Endodermal cell (in vitro differentiated cells): ENCODE measurements at places on chromosomes 13 and 19.

GRCh38 chr13:80979035-80979641 lies 638.2 kb upstream of the SPRY2 start:
- H3K36me3 ChIP-seq, result no peaks in the 10 kb centered on the region
- H3K27ac ChIP-seq, result no peak overlapping the region
- H3K4me1 ChIP-seq, result no peaks in the 10 kb centered on the region
- peak; percentile 69 for DNase-seq

DNA sequence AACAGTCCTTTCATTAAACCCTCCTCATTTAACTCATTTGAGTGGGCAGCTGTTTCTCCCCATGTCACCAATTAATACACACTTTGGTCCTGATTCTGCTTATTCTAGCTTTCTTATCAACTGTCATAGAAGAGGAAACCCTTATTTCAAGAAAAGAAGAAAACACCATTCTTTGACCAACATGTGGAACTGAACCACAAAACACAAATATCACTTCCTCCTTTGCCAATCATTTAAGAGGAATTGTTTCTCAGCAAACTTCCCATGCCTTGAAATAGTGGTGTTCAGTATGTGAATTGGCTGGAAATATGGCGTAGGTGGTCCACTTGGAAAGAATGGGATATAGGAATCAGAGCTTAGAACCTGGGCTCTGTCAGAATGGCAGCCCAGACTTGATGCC lies 20.4 kb downstream of the MBD3L2B start:
- H3K36me3 ChIP-seq, result no peaks in the 10 kb centered on the region
- no peak for DNase-seq
- H3K4me3 ChIP-seq, result peak overlapping the region; percentile 28
- H3K27me3 ChIP-seq, result no peaks in the 10 kb centered on the region
- no peaks in the 10 kb centered on the region for H3K4me1 ChIP-seq

- H3K36me3 ChIP-seq, result no peaks in the 10 kb centered on the region
- H3K27ac ChIP-seq, result no peak overlapping the region
- no peaks in the 10 kb centered on the region for H3K27me3 ChIP-seq
- H3K4me3 ChIP-seq, result no peak overlapping the region
- DNase-seq, result no peak
- H3K4me1 ChIP-seq, result no peaks in the 10 kb centered on the region
These were observed 1977.5 kb upstream of the PCDH20 start for GRCh38 chr13:63393112-63393511.

DNA sequence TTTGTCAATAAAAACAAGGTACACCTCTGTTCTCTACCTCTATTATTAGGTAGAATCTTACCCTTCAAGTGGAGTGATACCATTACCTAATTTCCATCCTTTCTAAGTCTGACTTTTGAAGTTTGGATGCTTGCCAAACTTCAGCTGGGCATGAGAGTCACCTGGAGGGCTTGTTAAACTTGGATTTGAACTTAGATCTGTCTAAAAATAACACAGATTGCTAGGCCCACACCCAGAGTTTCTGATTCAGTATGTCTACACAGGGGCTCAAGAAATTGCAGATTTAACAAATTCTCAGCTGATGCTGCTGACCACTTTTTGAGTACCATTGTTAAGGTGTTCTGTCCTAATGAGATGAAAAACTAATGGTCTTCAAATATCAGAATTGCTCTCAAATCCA lies 512.2 kb downstream of the LMO7 start:
- DNase-seq, result no peak
- H3K27me3 ChIP-seq, result no peaks in the 10 kb centered on the region
- H3K36me3 ChIP-seq, result no peaks in the 10 kb centered on the region
- H3K4me3 ChIP-seq, result no peak overlapping the region

GRCh38 chr13:77696879-77697216 lies 639 bp upstream of the SLAIN1 start:
- H3K27ac ChIP-seq, result peak overlapping the region; percentile 71
- peaks cover 14% of the 10 kb centered on the region for H3K27me3 ChIP-seq
- H3K36me3 ChIP-seq, result no peaks in the 10 kb centered on the region
- H3K4me3 ChIP-seq, result peak overlapping the region; percentile 83
- H3K4me1 ChIP-seq, result peaks cover 5% of the 10 kb centered on the region

DNA sequence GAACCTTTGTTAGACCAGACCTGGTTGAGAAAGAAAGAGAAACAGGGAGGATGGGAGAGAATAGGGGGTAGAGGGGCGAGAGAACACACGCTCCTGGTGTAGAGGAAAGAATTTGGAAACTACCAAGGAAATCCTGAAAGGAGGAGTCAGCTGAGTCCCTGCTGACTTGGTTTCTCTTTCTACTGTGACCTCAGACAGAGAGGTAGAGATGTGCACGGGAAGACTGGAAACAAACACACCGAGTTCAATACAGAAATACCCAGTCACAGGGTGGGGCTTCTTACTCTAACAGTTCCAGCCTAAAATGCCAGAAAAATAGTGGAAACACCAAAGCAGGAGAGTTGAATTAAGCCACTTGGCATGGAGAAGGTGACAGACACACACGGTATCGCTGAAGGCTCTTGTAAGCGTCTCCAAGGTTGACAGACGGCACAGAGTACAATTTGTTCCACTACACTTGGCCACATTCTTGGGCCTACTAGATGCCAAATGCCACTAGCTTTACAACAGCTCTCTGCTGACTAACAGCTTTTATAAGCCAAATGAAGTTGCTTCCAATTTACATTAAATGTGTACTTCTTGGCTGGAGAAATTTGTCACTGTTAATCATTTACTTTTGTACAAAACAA lies 28.1 kb downstream of the LATS2 start:
- no peaks in the 10 kb centered on the region for H3K4me1 ChIP-seq
- DNase-seq, result peak; percentile 33
- peaks cover 31% of the 10 kb centered on the region for H3K36me3 ChIP-seq
- H3K4me3 ChIP-seq, result no peak overlapping the region

DNA sequence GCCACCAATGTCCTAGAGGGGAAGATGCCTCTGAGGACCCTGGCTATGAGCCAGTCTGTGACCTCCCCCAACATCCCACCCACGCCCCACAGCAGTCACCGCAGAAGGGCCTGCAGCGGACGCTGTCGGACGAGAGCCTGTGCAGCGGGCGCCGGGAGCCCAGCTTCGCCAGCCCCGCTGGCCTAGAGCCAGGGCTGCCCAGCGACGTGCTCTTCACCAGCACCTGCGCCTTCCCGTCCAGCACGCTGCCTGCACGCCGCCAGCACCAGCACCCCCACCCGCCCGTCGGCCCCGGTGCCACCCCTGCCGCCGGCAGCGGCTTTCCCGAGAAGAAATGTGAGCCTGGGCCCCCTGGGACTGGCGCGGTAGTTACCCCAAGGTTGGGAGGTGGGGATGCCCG lies 30.6 kb downstream of the DPF1 start:
- H3K27ac ChIP-seq, result no peak overlapping the region
- H3K4me3 ChIP-seq, result no peak overlapping the region
- H3K27me3 ChIP-seq, result no peaks in the 10 kb centered on the region
- no peaks in the 10 kb centered on the region for H3K36me3 ChIP-seq

GRCh38 chr19:2421581-2422306 lies 5.6 kb downstream of the TIMM13 start:
- no peak overlapping the region for H3K27ac ChIP-seq
- peak; percentile 53 for DNase-seq
- H3K27me3 ChIP-seq, result no peaks in the 10 kb centered on the region
- no peaks in the 10 kb centered on the region for H3K4me1 ChIP-seq
- no peak overlapping the region for H3K4me3 ChIP-seq
- peaks cover 5% of the 10 kb centered on the region for H3K36me3 ChIP-seq

DNA sequence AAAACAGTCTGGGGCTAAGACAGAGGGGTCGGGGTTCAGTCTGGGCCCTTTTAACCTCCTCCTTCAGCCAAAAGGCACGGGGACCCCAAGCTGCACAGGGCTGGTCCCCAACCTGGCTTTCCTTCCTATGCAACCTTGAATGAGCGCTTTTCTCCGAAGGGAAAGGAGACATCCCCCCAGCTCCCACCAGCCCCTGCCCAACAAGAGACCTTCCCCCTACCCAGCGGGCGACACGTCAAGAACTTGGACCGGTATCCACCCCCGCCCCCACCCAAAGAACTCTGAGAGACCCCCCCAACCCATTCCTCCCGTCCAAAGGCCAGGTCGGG lies 35.0 kb upstream of the NANOS3 start:
- no peak overlapping the region for H3K27ac ChIP-seq
- DNase-seq, result no peak
- peak overlapping the region; percentile 82 for H3K4me3 ChIP-seq
- peaks cover 16% of the 10 kb centered on the region for H3K4me1 ChIP-seq
- H3K36me3 ChIP-seq, result no peaks in the 10 kb centered on the region
- no peaks in the 10 kb centered on the region for H3K27me3 ChIP-seq

DNA sequence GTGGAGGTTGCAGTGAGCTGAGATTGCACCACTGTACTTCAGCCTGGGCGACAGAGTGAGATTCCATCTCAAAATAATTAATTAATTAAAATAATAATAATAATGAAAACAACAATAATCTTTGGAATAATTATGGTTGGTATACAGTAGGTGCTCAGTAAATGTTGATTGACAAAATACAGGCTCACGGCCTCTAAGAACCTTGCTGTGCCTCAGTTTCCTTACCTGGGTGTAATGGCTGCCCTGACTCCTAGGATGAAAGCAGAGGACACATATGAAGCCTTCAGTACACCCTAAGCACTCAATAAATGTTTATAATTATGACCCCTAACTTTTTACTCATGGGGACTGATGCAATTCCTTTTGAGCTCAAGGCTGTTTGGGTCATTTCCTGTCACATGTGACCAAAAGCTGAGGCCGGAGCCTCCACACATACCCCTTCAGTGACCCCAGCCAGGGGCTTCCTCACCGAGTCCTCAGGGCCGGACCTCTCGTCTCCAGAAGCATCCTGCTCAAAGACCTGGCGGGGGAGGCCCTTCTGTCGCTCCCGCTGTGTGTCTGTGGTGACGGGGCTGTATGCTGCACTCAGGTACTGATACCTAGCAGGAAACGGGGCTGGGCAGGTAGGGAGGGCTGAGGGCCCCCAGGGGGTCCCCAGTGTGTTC lies 10.5 kb downstream of the DOCK6 start:
- H3K4me1 ChIP-seq, result peaks cover 3% of the 10 kb centered on the region
- no peak overlapping the region for H3K27ac ChIP-seq
- no peak overlapping the region for H3K4me3 ChIP-seq
- no peak for DNase-seq
- H3K36me3 ChIP-seq, result peaks cover 41% of the 10 kb centered on the region
- no peaks in the 10 kb centered on the region for H3K27me3 ChIP-seq

GRCh38 chr19:45842198-45842597 lies 20.7 kb downstream of the SYMPK start:
- no peak overlapping the region for H3K27ac ChIP-seq
- H3K27me3 ChIP-seq, result no peaks in the 10 kb centered on the region
- no peaks in the 10 kb centered on the region for H3K4me1 ChIP-seq
- peaks cover 89% of the 10 kb centered on the region for H3K36me3 ChIP-seq
- DNase-seq, result no peak

DNA sequence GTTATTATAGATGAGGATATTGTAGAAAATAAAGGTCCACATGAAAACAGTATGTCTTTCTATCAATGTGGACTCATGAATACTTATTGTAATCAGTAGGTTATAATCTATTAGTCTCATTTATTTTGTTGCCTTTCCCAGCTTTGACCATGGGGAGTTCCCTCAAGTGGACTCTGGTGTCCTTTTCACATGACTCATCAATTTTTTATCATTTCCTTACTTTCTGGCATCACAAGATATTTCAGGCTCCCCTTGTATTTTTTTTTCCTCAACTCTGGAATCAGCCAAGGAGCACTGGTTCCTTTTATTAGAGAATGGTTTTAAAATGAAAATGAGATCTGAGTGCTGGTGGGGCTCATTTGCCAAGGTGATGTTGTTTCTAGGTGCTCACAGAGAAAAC lies 63.4 kb upstream of the DIAPH3 start:
- H3K36me3 ChIP-seq, result no peaks in the 10 kb centered on the region
- no peaks in the 10 kb centered on the region for H3K4me1 ChIP-seq
- H3K27me3 ChIP-seq, result no peaks in the 10 kb centered on the region
- H3K27ac ChIP-seq, result no peak overlapping the region
- H3K4me3 ChIP-seq, result no peak overlapping the region
- no peak for DNase-seq

DNA sequence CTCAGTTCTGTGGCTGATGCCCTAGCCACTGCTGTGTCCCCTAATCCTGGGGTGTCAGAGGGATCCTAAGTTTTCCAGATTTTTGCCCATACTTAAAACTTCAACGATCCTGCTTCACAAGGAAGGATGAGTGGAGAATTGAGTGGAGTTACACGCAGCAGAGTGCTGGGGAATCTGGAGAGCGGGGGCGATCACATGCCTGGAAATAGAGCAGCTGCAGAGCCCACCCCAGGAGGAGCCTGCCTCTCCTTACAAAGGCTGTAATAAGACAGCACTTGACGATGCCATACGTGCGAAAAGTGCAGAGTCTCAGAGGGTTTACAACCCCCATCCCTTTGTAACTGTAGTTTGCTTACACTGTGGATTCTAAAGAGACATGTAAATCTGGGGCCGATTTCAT lies 40.6 kb downstream of the SUGP2 start:
- no peak overlapping the region for H3K27ac ChIP-seq
- H3K4me1 ChIP-seq, result no peaks in the 10 kb centered on the region
- H3K27me3 ChIP-seq, result no peaks in the 10 kb centered on the region
- peaks cover 41% of the 10 kb centered on the region for H3K36me3 ChIP-seq
- H3K4me3 ChIP-seq, result no peak overlapping the region

DNA sequence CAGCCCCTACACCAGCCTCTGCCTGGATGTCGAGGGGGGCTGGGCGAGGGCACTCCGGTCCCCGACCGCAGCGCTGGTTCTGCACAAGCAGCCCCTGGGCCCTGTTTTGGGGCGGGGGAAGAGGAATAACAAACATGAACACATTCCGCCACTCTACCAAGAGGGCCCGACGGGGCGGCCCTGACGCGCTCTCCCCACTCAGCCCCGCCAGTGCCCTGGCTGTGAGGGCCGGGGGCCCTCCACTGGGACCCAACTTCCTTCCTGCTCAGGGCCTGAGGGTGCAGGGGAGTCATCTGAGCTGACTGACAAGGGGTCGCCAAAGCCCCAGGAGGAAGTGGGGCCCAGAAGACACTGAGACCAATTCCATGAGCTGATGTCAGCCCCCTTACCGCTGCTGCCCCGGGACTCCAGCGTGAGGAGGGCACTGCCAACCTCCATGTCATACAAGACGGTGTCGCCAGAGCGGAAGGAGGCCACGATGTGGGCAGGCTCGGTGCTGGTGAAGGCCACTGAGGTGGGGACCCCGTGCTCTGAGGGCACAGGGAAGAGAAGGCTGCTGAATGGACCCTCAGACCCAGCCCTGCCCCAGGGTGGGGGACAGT lies 5.6 kb upstream of the PRKD2 start:
- H3K4me1 ChIP-seq, result no peaks in the 10 kb centered on the region
- H3K4me3 ChIP-seq, result no peak overlapping the region
- no peak for DNase-seq
- H3K36me3 ChIP-seq, result peaks cover 51% of the 10 kb centered on the region
- no peaks in the 10 kb centered on the region for H3K27me3 ChIP-seq
- no peak overlapping the region for H3K27ac ChIP-seq

DNA sequence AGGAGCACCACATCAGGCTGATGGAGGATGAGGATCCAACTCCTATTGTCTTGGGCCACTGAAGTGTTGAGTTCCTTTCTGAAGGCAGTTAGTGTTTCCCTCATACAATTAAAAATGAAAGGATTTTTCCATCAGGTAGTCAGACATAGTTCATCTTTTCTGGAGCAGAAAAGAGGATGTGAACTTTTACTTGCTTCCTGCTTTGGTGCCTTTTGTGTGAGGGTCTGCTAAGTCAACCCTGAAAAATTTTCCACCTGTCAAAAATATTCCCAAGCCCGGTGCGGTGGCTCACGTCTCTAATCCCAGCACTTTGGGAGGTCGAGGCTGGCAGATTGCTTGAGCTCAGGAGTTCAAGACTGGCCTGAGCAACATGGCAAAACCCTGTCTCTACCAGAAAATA lies 43.9 kb downstream of the RGCC start:
- H3K36me3 ChIP-seq, result no peaks in the 10 kb centered on the region
- no peak for DNase-seq
- no peak overlapping the region for H3K4me3 ChIP-seq
- H3K27ac ChIP-seq, result no peak overlapping the region
- H3K4me1 ChIP-seq, result no peaks in the 10 kb centered on the region
